ENCODE measurements at places on chromosomes 1 and 21.

DNA sequence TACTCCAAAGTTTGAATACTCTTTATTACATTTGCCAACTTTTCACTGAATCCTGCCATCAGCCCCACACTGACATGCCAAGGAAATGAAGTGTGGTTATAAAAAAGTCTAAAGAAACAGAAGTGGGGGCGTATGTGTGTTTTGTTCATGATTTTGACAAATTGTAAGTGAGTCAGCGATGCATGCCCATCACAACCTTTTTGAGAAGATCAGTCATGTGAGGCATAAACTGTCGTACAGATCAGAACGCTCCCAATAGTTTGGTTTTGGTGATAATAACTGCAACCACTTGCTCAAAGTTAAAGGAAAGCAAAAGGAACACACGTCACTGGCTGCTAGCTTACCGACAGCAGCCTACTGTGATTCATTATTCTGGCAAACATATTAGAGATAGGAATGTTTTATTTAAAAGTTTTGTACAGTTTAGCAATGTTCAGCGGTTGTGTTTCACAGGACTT is 95.6 kb downstream of the RGS2 start:
- peak; percentile 36 for DNase-seq

- DNase-seq, result no peak
Observed at GRCh38 chr1:244161236-244161510, 110.1 kb downstream of the ZBTB18 start.

- no peak for DNase-seq
Observed at GRCh38 chr1:9425859-9426258, 113.4 kb upstream of the SLC25A33 start.

DNA sequence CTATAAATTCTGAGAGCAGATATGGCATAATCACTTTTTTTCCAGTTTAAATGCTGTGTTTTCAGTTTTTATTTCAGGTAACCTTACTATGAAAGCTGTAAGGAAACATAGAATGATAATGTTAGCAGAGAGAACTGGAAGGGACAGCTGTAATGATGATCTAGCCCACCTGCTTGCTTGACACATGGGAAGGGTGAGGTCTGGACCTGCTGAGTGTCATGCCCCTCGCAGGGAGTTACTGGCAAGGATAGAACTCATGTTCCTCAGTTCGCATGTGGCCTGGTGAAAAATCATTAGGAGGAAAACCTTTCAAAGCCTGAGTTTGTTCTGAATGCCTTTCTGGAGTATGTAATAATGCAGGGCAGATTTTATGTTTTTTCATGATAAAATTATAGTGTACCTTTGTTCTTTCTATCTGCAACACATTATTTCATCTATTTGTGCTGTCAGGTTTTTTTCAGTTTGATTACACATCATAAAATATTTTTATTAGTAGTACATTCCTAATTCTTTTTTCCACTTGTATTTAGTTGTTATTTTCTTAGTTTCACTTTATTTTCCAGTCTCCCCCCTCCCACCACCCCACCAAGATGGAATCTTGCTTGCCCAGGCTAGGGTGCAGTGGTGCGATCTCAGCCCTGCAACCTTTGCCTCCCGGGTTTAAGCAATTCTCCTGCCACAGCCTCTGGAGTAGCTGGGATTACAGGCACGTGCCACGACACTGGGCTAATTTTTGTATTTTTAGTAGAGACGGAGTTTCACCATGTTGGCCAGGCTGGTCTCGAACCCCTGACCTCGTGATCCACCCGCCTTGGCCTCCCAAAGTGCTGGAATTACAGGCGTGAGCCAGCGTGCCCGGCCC is 8.0 kb downstream of the DDI2 start:
- no peak for DNase-seq

- DNase-seq, result peak; percentile 71
Observed at GRCh38 chr1:202149566-202149965, 5.0 kb upstream of the ARL8A start.

DNA sequence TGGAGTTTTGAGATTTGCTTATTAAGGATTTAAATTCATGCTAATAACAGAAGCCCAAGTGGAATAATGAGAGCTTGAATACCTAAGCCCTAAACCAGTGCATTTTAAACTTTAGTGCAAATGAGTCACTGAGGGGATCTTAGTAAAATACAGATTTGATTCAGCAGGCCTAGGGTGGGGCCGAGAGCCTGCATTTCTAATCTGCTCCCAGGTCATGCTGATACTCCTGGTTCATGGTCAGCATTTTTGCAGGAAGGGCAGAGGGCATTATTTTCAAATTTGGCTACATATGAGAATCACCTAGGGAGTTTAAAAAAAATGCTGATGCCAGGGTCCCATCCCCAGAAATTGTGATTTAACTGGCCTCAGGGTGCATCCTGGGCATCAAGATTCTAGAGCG is 39.3 kb downstream of the DNTTIP2 start:
- no peak for DNase-seq

GRCh38 chr21:15567191-15567590 is 162.6 kb upstream of the USP25 start:
- no peak for DNase-seq

DNA sequence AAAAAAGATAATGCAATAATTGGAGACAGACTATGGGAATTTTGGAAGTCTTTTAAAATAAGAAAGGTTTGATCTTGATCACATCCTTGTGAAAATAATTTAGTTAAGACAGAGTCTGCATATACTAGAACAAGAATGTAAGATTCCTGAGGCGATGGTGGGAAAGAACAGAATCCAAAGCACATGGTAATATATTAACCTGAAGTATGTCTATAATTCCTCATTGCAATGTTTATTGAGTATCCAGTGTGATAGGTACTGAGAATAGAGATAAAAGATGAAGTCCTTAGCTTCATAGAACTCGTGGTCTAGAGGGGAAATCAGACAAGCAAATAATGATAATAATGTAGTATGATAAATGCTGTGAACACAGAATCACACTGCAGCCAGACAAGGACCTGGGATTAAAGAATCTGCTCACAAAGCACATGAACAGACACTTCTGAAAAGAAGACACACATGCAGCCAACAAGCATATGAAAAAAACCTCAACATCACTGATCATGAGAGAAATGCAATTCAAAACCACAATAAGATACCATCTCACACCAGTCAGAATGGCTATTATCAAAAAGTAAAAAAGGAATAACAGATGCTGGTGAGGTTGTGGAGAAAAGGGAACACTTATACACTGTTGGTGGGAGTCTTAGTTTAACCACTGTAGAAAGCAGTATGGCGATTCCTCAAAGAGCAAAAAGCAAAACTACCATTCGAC is 6.9 kb upstream of the ANGPTL3 start:
- no peak for DNase-seq

GRCh38 chr1:212608959-212609700 is 569 bp downstream of the ATF3 start:
- DNase-seq, result peak; percentile 54

DNA sequence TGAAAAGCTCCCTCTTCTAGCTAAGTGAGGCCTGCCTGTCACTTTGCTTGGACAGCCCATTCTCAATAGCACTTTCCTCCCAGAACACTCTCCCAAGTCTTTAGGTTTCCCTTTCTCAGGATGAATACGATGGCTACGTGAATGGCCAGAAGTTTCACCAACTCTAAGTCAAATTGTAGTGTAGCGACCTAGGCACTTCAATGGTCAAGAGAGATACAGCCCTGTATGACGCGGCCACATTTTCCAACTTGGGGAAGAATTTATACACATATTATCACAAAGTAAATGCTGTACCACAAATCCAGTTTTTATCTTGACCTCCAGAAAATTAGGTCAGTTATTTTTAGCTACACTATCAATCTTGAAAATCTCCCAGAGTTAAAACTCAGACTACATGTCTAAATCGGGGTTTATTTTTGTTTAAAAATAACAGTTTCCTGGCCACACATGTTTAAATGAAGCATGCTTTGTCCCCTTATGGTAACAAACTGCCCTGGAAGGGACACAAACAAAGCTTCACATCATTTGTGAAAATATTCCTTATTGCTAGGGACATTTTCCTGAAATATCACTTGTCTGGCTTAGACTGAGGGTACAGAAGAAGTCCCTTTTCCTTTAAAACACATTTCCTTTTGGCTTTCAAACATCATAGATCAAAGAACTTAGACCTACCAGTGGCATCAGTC is 192.6 kb downstream of the GABPA start:
- no peak for DNase-seq

DNA sequence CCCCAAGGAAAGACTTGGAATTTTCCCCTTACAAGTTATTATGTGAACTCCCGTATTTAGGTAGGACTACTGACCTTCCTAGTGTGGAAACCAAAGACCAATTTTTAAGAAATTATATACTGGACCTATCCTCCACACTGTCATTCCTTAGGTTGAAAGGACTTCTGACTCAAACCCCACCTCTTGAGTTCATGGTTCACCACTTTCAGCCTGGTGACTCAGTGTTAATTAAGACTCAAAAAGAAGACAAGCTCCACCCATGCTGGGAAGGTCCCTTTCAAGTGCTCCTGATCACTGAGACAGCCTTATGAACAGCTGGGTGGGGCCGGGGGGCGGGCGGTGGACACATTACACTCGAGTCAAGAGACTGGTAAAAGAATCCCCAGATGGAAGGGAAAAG is 113.2 kb downstream of the LRRC53 start:
- DNase-seq, result no peak

GRCh38 chr1:46665983-46666382 is 2.2 kb downstream of the ATPAF1 start:
- DNase-seq, result no peak

- DNase-seq, result no peak
Observed at GRCh38 chr21:45003331-45004058, 63.7 kb downstream of the SLX9 start.

- no peak for DNase-seq
Observed at GRCh38 chr1:244865028-244865371, 657 bp upstream of the HNRNPU start.

- DNase-seq, result no peak
Observed at GRCh38 chr1:72891976-72892375, 609.6 kb upstream of the NEGR1 start.

Data from hepatic stellate cell (primary cell).